Endodermal cell (in vitro differentiated cells): ENCODE measurements at places on chromosomes 16 and 17. TPM values are rescaled to one million over a fixed set of nuclear protein-coding genes. Genes with fewer than 3 reads are reported as not detected.

- no peak for DNase-seq
Measured at GRCh38 chr16:26651464-26651863, 415.3 kb upstream of the C16orf82 start.

DNA sequence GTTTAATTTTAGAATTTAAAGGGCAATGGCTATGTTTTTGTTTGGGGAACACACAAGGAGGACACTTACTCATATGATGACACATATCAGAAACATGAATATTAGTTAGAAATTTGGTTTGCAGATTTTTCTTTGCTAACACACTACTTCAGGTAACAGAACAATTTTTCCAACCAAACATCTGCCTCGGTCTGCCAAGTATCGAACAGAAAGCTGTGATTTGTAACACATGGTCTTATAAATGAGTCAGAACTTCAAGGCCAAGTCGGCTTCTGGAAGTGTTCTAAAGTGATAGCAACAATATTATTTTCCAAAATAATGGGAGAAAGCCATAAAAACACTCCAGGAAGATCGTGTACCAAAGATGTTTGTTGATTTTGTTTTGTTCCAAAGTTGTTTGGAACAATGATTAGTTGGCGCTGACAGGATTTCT is 75.9 kb upstream of the PMFBP1 start:
- DNase-seq, result no peak

GRCh38 chr17:3891626-3892094 is 1.2 kb downstream of the CAMKK1 start:
- DNase-seq, result peak; percentile 87

DNA sequence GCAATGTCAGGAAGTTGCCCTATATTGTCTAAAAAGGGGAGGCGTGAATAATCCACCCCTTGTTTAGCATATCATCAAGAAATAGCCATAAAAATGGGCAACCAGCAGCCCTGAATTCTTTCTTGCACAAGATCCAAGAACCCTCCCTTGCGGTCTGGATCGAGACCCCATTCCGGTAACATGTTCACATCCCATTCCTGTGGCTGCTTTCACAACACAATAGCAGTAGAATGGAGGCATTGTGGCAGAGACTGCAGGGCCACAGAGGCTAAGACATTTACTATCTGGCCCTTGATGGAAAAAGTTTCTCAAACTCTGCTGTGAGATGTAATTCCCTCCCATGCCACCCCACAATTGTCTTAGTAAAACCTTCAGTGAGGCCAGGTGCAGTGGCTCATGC is 73.2 kb downstream of the RMI2 start:
- DNase-seq, result no peak

DNA sequence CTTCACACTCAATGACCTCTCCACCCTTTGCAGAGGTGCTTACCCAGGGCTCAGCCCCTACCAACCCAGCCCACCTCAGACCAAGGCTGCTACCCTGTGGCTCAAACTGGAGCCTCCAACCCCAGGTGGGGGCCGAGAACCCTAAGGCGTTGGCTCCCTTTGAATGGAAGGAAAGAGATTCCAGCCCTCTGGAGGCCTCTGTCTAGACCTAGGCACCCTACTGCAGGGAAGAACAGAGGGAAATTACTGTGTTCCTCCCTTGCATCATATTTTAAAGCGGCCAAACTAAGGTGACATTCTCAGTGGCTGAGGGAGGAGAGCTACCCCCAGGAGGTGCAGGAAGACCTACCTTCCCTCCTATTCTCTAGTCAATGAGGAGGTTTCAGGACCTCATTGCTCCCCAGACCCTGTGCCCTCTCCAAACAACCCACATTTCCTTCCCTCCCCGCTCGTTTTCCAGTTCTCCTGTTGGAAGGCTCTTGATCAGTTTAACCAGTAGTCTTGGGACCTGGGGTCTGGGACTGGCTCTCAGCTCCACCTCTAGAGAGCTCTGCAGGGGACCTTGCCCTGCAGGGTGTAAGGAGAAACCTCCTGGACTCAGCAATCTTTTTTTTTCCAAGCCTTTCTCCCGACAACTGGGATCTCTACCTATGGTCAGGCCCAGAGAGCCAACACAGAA is 5.5 kb upstream of the HOXB8 start:
- peak; percentile 60 for DNase-seq

DNA sequence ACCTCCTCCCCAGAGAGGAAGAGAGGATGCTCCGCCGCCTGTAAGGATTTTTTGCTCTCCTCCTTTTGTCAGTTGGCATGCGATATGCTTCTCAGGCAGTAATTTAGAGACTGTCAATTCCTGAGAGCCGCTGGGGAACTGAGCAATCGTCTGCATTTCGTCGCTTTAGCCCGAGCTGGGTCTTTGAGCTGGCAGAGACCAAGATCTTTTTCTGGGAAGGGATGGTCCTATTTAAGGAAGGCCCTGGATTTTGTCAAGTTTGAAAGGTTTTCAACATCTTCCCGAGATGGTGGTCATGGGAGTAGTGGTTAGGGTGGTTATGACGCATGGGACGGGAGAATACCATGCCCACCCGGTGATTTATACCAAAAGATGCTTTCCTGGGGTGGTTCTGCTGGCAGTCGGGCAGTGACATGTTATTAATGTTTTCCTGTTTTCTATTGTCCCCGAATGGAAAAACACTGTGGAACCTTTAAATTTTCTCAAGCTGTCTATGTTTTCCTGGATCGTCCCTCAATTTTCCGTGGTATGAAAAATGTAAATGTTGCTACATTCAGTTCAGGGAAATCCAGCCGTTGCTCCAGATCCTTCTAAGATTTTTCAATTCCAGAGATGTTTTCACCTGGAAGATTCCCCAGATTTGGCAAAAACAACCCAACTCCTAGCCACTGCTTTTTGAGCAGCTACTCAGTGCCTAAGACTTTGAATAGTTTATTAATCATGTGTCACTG is 586.4 kb downstream of the MAF start:
- DNase-seq, result no peak

- DNase-seq, result no peak
Measured at GRCh38 chr17:75535119-75535537, 9.6 kb downstream of the LLGL2 start.

GRCh38 chr16:64225036-64225435 is 896.8 kb downstream of the CDH11 start:
- no peak for DNase-seq

DNA sequence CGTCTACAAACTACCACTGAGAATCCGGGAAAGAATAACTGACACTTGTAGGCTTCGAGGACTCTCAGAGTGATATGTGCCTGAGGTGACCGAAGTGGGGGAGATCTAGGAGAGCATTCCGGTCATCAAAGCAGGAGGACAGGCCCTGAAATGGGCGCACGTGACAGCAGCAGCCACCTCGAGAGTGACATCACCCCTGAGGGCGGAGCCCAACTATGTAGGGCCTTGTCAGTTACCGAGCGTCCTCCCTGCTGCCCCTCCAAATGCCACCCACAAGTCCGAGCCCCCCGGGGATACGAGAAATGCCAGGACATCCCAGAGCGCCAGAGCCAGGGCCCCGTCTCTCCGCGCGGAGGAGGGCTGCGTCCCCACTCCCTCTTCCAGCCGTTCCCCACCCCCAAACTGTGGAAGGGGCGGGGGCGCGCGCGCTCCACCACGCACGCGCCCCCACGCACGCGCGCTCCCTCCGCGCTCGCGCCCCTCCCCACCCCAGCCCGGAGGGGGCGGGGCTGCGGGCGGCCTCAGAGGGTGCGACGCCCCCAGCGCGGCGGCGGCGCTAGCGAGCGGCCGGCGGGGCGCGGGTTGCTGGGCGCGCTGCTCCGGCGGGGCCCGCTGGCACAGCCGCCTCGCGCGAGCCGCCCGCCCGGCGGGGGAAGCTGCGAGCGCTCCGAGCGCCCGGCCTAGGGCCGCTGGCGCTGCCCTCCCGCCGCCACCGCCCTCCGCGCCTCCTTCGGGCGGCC is at the start of gene TANC2:
TSS of gene TANC2 (plus strand) at position 550 of the 740 bp plus-strand sequence. CDS start 43,325 bp downstream, outside the sequence.
- DNase-seq, result peak; percentile 95

DNA sequence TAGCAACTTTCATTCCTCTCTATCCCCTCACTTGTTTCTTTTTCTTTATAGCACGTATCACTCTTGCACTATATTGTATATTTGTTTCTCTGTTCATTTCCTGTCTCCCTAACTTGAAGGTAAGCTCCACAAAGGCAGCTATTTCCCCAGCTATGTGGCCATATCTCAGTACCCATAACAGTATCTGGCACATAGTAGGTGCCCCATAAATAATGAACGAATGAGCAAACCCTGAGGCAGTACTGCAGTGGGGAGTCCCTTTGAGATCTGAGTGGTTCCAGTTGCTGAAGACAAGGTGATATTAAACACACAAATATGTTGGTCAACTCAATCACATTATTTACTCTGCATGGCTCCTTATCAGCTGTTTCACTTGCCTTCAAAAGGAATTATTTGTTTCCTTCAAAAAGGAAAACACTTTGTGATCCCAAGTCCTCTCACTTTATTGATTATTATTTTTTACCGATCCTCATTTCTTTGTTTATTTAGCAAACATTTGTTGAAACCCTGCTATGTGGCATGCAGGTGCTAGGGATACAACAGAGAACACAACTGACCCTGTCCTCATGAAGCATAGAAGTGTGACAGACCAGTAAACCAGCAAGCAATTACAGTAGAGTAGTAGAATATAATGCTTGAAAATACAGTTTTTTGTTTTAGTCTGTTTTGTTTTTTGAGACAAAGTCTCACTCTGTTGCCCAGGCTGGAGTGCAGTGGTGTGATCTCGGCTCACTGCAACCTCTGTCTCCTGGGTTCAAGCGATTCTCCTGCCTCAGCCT is 5.7 kb upstream of the ADAP2 start:
- no peak for DNase-seq

- DNase-seq, result peak; percentile 64
Measured at GRCh38 chr16:29815032-29815721, 775 bp upstream of the PAGR1 start.

GRCh38 chr17:81582341-81582740 is 30.2 kb upstream of the FAAP100 start:
- DNase-seq, result no peak

- no peak for DNase-seq
Measured at GRCh38 chr17:67365738-67366192, 612 bp downstream of the PSMD12 start.

DNA sequence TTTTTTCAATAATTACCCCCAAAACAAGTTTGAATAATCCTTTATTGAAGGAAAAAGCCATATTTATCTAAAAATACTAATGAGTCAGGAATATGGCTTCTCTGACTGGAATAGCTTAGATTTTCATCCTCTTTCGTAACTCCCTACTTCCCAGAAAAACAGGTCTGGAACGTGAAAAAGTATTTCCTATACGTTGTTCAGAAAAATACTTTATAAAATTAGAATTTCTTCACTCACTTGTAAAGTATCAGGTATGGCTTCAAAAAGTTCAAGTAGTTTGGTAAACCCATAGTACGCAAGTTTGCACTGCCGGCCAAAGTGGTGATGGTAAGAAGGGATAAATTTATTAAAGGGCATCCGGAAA is 33.7 kb downstream of the MARF1 start:
- no peak for DNase-seq

DNA sequence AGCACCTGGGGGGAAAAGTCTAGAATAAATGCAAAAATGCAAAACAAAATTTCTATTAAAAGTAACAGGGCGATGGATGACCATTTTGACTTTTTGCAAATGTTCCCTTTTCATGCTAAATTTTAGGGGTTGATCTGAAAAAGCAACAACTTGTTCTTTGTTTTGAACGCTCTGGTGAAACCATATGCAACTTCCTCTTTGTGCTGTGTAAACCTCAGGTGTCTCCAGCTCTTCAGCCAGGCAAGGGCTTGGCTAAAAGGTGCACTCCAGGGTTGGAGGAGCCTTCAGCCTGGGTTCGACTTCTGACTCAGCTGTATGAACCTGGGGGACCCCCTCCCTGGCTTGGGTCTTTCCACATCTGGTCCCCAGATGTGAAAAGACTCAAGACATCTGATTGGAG is 9.5 kb downstream of the IRF8 start:
- no peak for DNase-seq

GRCh38 chr17:33370401-33370800 is 77.3 kb upstream of the ASIC2 start:
- peak; percentile 91 for DNase-seq

DNA sequence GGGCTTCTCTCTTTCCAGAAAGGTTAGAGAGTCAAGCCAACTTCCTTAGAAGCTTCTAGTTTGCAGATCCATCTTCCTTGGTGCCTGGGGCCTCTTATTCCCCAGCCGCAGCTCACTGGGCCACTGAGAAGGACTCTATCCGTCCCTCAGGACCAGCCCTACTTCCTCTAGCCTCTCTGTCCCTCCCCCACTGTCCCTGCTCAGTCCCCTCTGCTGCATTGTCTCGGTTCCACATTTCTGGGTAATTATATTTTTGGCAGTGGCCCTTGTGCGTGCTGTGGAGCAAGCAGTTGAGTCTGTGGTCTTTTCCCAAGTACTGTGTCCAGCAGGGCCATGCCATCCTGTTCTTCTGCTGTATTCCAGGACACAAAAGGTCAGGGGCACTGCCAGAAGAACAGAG is 17.8 kb downstream of the IRX3 start:
- no peak for DNase-seq

DNA sequence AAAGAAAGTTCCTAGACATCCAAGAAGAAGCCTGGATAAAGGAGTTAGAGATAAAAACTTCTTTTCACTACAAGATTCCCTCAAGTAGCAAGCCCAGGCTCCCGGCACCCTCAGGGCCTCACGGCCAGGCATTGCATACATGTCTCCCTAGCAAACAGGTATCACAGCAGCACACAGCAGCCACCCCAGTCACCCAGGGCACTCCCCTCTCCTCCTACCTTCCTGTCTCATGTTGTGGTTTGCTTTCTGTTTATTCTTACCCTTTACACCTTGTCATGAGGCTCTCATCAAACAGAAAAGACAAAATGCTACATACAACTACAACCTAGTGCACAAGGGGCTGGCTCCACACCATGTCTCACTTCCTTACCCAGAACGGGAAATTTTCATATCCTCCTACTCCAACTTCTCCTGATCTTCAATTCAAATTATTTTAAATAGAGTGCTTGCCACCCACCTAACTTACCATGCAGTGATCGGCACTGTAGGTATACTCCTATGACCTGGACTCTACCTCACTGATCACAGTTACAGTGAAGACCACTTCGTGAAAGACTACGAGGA is 42.7 kb downstream of the XPO6 start:
- no peak for DNase-seq

RAPGEFL1 gene
- 11.6 to 17.1 TPM (median 15.6 TPM) in 3 replicates for total RNA-seq

CHAD gene
- 0.15 and 0.29 TPM in 2 replicates for total RNA-seq

KIAA0753 gene
- 33.4 to 40.4 TPM (median 37.2 TPM) in 3 replicates for total RNA-seq

CCR7 gene
- 0.53 and 0.70 TPM in 2 replicates for total RNA-seq

ENKD1 gene
- 17.7 and 19.0 TPM in 2 replicates for total RNA-seq

C16orf96 gene
- total RNA-seq, result 1.2 and 1.5 TPM in 2 replicates

KRTAP4-7 gene
- total RNA-seq, result not detected in 2 replicates

MPO gene
- not detected in 2 replicates for total RNA-seq

COPZ2 gene
- total RNA-seq, result not detected in 2 replicates
